ENCODE measurements at places on chromosomes 7 and 10.

DNA sequence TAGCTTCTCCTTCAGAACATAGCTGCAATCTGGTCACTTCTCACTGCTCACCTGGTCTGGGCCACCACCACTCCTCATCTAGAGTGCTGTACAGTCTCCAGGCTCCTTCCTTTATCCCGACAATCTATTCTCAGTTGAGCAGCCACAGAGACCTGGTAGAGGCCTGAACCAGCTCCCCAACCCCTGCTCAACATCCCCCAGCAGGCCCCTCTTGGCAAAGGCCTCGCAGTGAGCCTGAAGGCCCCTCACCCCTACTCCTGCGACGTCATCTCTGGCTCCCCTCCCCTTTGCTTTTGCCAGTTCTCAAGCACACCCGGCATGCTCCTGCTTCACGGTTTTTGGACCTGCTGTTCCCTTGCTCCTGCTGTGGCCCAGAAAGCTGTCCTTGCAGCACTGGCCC lies 113.9 kb downstream of the ARHGAP22 start:
- no peak for DNase-seq

- peak; percentile 33 for DNase-seq
Observed at GRCh38 chr7:2409745-2410414, 6.5 kb downstream of the CHST12 start.

DNA sequence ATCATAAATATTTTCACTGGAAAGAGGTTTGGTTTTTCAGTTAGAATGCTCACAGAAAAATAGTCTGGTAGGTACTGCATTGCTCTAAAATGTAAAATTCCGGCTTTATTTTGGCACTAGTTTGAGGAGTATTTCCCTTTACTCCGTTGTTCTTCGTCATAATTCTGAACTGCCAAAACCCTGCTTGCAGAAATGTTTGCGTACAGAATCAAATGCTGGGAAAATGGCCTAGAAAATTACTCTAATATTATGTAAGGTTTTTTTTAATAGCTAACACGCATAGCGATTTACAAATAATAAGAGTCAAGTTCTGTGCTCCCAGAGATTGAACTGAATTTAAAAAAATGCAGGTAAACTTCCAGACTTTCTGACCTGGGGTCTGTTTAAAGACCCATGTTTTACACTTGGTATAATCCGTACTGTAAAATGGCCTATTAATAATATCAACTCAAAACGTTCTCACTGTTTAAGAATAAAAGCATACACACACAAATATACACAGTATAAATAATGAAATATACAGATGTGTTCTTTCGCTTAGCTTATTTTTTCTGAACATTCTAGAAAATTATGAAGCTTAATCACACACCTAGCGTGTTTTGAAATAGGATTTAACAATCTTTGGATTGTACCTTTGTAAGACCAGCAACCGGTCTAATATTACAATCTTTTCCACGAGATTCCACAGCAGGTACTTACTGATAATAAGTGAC lies 23.5 kb upstream of the ANLN start:
- DNase-seq: no peak

- no peak for DNase-seq
Observed at GRCh38 chr10:23556727-23557440, 118.0 kb downstream of the OTUD1 start.

- no peak for DNase-seq
Observed at GRCh38 chr10:95229724-95230627, 35.9 kb downstream of the ACSM6 start.

- DNase-seq: no peak
Observed at GRCh38 chr10:112791447-112791846, 158.6 kb upstream of the TCF7L2 start.
